ENCODE measurements at places on chromosomes 16 and 17.

DNA sequence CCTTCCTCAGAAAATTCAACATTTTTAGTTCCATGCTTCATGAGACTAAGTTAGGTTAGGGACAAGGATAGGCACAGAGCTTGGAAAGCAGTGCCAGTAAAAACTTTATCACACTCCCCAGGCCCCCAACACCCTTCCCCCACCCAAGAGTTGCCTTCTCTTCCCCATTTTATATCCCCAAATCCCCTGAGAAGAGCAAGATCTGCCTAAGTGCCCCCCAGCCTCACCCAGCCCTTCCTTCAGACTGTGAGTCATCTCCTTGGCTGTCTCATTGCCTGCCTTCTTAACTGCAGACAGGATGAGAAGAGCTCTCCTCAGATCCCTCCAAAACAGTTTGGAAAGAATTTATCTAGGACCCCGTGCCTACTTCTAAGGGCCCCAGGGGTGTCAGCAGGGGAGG, 55.8 kb downstream of the NEUROD2 start:
- DNase-seq = no peak

GRCh38 chr16:82585675-82586074, 41.1 kb upstream of the CDH13 start:
- DNase-seq = no peak

- peak; percentile 45 for DNase-seq
Measured at GRCh38 chr16:67236563-67237395, 9.8 kb downstream of the TMEM208 start.

DNA sequence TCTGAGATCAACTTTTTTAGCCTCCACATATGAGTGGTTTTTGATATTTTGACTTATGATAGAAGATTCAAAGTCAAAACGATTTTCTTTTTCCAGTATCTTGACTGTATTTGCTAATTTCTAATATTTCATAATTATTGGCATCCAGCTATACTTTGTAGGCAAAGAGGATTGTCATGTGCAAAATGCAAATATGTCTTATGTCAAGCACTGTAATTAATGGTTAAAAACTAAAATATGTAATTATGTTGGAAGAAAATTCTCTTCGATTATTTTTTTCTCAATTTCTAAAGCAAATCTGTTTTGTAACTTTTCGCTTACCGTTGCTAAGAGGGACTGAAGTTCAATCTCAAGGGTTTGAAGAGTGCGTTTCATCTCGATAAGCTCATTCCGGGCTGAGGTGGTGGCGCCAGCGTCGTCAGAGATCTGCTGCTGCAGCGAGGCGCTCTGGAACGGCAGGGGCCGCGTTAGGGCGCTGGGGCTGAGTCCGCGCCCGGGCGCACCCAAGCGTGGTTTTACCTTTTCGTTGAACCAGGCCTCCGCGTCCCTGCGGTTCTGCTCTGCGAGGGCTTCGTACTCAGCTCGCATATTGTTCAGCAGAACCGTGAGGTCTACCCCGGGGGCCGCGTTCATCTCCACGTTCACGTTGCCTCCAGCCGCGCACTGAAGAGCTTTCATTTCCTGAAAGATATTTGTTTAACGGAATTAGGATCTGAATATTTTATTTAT, 3.0 kb downstream of the KRT27 start:
- no peak for DNase-seq

DNA sequence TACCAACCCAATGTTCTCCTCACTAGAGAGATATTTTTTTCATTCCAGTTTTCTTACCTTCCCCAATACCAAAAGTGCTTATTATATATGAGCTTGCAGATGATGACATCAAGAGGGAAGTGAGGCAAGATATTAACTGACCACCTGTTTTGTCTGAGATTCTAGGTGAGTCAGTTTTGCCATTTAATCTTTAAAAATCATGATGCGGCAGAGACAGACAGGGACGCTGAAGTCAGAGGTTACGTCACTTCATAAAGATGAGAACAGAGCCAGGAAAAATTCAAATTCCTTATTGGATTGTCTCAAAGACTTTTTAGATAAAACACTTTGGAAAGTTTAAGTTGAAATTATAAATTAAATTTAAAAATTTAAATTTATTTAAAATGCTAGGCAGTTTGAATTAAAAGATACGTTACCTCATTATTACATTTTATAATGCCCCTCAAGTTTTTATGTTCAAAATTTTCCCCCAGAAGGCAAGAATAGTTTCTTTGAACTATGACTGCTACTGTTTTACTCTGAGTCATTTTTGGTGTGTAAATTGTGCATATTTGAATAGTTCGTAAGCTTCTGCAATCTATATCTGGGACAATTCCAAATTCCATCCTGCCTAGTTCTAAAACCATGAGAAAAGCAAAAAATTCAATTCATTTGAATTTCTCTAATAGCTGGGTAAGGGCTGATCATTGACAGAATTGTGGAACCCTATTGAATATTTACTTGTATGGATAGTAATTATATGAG, 839.6 kb upstream of the GOT2 start:
- DNase-seq = no peak

GRCh38 chr17:47693731-47694580, at the start of gene TBKBP1:
TSS of gene TBKBP1 (plus strand) at chr17:47694161. CDS start at chr17:47696113, 1,952 bp downstream.
- no peak for DNase-seq

DNA sequence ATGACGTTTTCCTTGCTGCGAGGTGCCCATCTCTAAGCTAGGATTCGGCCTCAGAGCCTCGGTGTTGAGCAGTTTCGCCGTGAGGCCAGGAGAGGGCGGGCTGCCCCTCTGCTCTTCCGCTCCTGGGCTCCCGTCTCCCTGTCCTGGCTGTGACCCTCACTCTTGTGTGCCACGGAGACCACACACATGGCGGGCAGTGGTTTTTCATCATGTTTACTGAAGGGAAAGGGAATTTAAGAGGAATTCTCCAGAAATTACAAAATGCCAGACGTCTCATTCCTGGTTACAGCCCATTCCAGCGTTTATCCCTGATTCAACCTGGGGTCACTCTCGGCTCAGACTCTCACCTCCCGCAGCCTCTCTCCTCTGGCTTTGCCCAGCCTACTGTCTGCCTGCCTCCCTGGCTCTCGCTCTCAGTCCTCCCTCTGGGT, 96.8 kb upstream of the ELAC2 start:
- no peak for DNase-seq

DNA sequence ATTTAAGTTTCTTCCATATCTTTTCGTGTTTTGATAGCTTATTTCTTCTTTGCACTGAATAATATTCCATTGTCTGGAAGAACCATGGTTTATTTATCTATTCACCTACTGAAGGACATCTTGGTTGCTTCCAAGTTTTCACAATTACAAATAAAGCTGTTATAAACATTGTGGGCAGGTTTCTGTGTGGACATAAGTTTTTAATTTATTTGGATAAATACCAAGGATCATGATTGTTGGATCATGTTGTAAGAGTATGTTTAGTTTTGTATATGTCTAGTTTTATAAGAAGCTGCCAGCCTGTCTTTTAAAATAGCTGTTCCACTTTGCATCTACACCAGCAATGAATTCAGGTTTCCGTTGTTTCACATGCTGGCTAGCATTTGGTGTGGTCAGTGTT, 339.4 kb downstream of the CDH11 start:
- DNase-seq = no peak

DNA sequence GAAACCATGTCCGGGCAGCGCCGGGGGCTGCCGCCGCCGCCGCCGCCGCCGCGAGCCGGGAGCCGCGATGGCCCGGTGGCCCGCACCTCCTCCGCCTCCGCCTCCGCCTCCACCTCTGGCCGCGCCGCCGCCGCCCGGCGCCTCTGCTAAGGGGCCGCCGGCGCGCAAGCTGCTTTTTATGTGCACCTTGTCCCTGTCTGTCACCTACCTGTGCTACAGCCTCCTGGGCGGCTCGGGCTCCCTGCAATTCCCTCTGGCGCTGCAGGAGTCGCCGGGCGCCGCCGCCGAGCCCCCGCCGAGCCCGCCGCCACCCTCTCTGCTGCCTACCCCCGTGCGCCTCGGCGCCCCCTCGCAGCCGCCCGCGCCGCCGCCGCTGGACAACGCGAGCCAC, 587 bp downstream of the HS3ST4 start:
- no peak for DNase-seq

- no peak for DNase-seq
Measured at GRCh38 chr16:67862623-67863583, 9.9 kb upstream of the EDC4 start.

- no peak for DNase-seq
Measured at GRCh38 chr17:74520016-74520434, 11.2 kb downstream of the CD300LB start.

- DNase-seq = no peak
Measured at GRCh38 chr17:68184816-68185436, 62.9 kb upstream of the AMZ2 start.

- DNase-seq = no peak
Measured at GRCh38 chr16:56776562-56776961, 46.6 kb downstream of the NUP93 start.

DNA sequence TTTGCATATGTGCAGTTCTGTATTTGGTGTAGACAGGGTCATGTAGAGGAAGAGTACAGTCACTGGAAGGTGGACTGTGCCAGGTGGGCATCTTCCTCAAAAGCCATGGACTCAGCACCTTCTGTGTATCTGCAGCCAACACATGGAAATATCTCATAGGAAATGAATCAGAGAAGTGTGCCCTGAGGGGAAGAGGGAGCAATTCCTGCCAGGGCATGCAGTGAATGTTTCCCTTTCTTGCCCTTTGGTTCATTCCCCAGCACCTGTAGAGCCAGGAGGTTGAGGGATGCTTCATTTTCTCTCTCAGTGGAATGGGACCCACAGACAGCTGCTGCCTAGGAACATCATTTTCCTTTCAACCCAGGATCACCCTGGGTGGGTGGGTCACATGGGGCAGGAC, 146.1 kb upstream of the HSBP1 start:
- no peak for DNase-seq

DNA sequence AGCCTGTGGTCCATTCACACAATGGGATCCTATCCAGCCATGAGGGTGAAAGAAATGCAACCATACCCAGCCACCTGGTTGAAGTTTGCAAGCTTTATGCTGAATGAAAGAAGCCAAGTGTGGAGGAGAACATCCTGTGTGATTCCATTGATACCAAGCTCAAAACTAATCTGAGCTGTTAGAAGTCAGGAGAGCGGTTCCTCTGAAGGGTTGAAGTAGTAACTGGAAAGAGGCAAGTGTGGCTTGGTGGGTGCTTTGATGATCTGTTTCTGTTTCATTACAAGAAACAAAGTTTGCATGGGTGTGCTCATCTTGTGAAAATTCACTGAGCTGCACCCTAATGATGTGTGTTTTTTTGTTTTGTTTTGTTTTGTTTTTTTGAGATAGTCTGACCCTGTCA, 99.4 kb downstream of the SALL1 start:
- no peak for DNase-seq

GRCh38 chr16:81201267-81201666, 37.2 kb upstream of the BCO1 start:
- DNase-seq = no peak

GRCh38 chr17:340074-340473, 12.5 kb downstream of the RPH3AL start:
- DNase-seq = no peak

DNA sequence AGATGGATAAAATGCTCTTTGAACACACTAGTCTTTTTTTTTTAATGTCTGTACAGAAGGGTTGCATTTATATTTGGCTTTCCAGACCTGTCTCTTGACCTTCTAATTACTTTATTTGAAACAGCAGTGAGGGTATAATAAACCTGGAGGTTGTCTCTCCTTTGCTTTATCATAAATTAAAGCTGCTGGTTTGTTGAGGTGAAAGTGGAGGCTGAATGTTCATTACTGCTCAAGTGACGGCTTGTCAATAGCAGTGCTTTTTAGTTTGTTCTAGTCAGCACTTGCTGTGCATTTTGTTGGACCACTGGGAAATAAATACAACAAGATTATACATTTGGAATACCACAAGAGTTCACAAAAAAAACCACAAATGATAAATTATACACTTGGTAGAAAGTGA, 264.2 kb downstream of the IRX3 start:
- DNase-seq = no peak

- DNase-seq = no peak
Measured at GRCh38 chr17:58285422-58285810, 4.7 kb upstream of the MPO start.

- DNase-seq = no peak
Measured at GRCh38 chr17:7111784-7112509, 2.7 kb downstream of the ASGR2 start.

GRCh38 chr16:11136600-11136999, 119.4 kb downstream of the SOCS1 start:
- no peak for DNase-seq

DNA sequence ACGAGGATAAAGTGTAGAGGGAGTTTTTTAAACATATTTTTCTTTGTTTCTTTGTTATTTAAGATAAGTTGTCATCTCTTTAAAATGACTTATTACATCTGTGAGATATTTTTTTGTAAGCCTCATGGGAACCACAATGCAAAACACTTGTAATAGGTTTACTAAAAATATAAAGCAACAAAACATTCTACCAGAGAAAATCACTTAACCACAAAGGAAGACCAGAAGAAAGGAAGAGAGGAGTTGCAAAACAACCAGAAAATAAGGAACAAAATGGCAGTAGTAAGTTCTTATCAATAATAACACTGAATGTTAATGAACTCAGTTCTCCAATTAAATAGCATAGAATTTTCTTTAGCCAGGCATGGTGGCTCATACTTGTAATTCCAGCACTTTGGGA, 22.9 kb downstream of the DHRS7B start:
- no peak for DNase-seq

DNA sequence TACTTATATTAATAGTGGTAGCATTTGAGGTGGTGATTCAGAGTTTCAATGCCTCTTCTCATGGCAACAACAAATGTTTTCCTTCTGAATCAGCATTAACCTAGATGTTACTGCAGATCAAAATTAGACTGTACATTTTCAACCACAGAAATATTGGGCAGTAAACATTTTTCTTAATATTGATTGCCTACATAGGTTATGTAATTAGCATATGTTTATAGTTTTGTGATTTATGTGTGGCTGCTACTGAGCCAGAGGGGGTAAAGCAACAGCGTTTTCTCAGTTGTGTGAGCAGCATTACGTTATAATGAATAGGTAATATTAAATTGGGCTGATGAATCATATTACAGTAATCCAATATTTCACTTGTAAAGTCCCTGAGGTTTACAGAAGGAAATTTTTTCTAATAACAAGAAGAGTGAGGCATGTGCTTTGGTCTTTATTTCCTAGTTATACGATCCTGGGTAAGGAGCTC, 18.8 kb upstream of the BMERB1 start:
- no peak for DNase-seq

DNA sequence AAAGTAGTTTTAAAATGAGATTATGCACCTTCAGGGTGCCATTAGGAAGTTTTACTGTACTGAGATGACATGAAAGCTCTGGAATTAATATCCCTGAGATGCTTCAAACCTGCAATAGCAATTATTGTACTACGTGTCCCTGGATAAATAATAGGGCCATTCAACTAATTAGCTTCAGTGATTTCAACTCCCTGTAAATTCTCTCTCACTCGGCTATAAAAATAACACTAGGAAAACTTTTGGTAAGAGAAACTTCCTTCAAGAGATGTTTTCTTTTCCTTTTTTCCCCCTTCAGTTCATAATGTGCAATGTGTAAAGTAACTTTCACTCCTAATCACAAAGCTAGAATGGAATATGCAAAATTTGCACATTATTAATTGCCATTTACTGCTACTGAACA, 146.4 kb downstream of the SNX11 start:
- no peak for DNase-seq

All from stimulated activated CD8-positive, alpha-beta memory T cell treated with anti-CD3 and anti-CD28 coated beads, Interleukin-2, amount 100 ng/mL, for 1 hour (primary cell).